Bronchial epithelial cell (primary cell): ENCODE measurements at places on chromosomes 7 and 10. TPM values are rescaled to one million over a fixed set of nuclear protein-coding genes. Genes with fewer than 3 reads are reported as not detected.

The ERVW-1 gene
- not detected in 2 replicates for total RNA-seq

- peak; percentile 97 for DNase-seq
Observed at GRCh38 chr10:87740254-87740655, 77.8 kb downstream of the ATAD1 start.

DNA sequence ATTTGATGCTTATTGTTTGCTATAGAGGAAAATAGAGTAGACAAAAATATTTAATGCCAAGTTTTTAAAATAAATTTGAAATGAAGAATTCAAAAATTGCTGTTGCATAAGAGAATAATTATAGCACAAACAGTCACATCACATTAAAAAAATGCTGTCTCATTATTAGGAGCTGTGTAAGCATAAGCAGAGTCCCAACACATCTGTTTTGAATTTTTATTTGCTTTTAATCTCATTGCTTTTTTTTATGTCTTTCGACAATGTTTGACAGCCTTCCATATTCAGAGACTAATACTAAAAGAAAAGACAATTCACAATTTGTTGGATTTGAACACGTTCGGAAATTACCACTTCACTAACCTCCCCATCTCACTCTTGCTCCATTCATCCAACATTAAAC lies 143.5 kb downstream of the TFPI2 start:
- no peak for DNase-seq

The ENO4 gene
- total RNA-seq: not detected in 2 replicates

DNA sequence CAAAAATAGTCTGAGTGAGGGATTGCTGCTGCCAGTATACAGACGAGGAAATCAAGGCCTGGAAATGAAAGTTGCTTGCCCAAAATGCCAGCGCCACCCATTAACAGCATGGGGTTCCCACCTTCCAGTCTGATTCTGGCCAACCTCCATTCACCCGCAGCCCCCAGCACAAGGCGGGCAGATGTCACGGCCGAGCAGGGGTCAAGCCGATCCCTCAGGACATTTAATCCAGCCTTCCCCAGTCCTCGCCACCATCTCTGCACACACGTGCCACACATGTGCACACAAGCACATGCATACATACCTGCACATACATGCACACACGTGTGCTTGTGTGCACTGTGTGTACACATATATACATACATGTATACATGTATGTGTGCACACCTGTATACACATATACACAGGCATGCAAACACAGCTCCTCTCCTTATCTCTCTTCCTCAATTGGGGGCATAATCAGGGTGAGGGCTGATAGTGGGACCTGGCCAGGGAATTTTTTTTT lies 122.9 kb downstream of the GRID1 start:
- DNase-seq: no peak

- peak; percentile 99 for DNase-seq
Observed at GRCh38 chr10:89278034-89278535, 23.8 kb upstream of the IFIT2 start.

DNA sequence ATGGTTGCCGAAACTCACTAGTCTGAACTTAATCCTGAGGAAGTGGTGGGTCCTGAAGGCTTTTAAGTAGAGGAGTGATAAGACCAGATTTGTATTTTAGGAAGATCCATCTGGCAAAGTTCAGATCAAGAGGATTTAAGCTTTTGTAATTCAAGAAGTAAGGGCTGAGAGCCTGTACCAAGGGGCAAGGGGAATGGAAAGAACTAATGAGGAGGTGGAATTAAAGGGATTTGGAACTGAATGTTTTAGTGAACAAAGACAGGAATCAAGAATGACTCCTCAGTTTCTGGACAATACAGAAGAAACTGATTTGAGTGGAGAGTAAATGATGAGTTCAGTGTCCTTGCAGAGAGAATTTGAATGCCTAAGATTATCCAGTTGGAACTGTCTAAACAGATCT lies 249.0 kb downstream of the C7orf25 start:
- DNase-seq: no peak

- peak; percentile 47 for DNase-seq
Observed at GRCh38 chr7:8232999-8233847, 28.7 kb downstream of the ICA1 start.

DNA sequence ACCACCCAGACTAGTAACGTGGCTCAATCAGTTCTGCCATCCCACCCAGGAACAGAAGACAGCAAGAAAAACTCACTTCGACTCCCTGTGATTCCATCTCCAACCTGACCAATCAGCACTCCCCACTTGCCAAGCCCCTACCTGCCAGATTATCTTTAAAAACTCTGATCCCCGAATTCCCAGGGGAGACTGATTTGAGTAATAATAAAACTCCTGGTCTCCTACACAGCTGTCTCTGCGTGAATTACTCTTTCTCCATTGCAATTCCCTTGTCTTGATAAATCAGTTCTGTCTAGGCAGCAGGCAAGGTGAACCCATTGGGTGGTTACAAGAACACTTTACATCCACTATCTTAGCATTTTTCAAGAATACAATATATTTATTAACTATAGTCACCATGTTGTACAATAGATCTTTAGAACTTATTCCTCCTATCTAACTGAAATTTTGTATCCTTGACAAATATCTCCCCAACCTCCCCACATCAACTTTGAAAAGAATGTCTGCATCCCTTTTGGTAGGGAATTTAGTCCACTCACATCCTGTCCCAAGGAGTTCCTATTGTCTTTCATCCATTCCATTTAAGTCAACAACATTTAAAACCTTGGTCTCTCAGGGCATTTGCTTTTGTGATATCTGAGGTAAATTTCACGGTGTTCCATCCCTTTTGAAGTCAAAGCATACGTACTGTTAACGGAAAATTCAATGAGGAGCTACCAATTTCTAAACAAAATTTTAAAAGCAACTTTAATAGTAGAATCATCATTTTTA lies 163.7 kb downstream of the MACC1 start:
- no peak for DNase-seq

DNA sequence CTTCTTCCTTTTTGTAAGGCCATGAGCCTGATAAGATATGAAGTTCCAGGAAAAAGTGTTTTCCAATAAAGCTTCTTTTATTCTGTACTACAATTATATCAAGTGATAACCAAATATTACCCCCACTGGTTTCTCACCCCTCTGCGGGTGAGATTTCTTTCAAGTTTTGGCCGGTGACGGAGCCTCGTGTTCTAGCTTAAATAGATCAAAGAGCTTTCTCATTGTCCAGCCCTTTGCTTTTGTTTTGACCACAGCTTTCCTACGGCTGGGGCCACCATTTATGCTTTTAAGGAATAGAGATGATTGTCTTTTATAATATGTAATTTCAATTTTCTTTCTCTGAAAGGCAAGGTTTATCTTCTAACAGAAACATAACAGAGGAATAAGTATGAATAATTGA lies 196.7 kb upstream of the MTPN start:
- no peak for DNase-seq

- DNase-seq: no peak
Observed at GRCh38 chr10:11177381-11177780, 159.7 kb downstream of the CELF2 start.

GRCh38 chr10:17056781-17057428 lies 72.7 kb downstream of the CUBN start:
- DNase-seq: peak; percentile 46

DNA sequence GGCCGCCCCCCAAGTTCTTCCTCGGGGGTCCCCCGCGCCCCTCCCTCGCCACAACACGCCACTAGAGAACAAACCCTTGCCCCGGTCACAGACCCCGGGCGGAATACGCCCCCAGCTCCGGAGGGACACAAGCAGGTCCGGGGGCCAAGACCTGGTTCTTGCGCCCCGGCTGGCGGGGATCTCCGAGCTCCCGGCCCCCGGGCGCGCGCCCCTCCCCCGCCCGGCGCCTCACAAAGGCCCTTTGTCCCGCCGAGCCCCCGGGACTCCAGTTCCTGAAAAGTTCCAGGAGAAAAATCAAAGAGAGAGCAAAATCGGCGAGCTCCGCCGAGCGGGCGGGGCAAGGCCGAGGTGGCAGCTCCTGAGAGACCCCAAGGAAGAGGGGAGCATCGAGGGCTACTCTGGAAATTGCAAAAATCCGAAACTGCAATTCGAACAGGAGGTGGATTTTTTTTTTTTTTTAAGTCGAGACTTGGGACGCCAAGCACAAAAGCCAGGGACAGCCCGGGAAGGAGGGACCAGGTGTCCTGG lies 4.0 kb downstream of the TNRC18 start:
- no peak for DNase-seq

DNA sequence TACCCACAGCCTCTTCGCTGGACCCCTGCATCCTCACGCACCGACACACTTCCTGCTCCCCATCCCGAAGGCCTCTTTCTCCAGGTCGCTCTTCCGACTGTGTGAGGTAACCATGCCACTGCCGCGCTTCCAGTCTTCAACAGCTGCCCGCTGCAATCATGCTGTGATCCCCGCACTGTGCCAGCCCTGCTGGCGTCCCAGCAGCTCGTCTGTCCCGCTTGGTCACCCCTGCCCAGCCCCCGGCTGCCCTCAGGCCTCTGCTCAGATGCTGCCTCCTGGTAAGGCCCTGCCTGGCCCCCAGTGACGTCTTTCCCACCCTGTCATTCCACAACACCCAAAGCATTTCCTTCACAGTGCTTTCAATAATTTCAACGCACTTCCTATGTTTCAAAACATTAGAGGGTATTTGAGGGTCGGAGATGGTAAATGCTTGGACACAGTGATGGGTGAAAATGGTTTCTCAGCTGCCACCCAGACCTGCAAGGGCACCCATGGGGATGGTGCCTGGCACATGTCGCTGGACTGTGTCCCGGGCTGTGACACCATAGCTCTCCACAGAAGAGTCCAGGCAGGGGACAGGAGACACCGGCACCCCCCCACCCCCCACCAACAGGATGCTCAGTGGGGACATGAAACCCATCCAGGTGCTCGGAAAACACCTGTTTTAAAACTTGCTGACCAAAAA lies 125.2 kb downstream of the MAD1L1 start:
- no peak for DNase-seq

The CTNNA3 gene
- total RNA-seq: under 0.01 TPM in 1 of 2 replicates, not detected in the other
